ENCODE measurements at places on chromosomes 4 and X.

DNA sequence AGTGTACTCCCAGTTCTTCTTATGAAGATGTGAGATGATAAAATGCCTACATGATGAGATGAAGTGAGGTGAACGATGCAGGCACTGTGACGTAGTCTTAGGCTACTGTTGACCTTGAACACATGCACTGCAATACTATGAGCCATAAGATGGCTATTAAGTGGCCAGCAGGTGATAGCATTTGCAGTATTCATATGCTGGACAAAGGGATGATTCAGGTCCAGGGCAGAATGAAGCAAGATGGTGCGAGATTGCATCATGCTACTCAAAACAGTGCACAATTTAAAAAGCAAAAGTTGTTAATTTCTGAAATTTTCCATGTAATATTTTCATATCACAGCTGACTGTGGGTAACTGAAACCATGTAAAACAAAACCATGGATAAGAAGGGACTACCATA, 781.4 kb downstream of the PCDH18 start:
- DNase-seq = no peak

- DNase-seq = no peak
These were observed 7.9 kb downstream of the SLC4A4 start for GRCh38 chr4:71346710-71347109.

DNA sequence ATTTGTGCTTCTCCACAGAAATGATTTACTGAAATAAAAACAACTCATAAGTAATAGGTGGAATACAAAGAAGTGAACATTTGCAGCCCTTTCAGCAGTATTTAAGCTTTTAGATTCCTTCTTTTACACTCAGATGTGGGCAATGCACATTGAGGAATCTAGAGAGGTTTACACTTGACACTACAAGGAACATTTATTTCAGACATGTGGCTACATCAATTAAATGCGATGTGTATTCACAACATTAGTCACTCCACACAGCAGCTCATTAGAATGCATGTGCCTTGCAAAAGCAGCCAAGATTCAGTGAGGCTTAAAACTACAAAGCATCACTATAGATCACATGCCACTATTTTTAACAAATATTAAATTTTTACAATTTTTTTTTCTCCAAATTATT, 480.7 kb downstream of the INPP4B start:
- no peak for DNase-seq

- DNase-seq = no peak
These were observed 205.3 kb upstream of the KLF8 start for GRCh38 chrX:56026815-56027214.

- no peak for DNase-seq
These were observed 30.2 kb upstream of the TSPAN5 start for GRCh38 chr4:98688411-98689290.

DNA sequence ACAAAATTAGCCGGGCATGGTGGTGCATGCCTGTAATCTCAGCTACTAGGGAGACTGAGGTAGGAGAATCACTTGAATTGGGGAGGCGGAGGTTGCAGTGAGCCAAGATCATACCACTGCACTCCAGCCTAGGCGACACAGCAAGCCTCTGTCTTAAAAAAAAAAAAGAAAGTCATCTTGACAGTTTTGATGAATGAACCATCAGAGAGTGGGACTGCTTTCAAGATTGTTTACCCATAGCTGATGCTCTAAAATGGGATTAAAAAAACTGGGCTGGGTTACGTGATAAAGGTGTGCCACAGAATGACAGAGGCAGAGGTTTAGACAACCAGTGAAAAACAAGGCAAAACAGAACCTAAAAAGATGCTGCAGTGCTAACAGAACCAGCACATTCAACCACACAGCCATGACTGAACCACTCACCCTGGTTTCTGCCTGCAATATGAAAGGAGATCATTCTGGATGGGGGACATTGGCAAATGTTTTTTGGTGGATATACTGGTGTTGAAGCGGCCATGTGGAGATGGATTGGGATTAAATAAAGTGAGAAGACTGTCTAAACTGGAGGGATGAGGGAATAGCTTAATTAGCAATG, 22.2 kb downstream of the GPAT3 start:
- DNase-seq = no peak

- no peak for DNase-seq
These were observed 97.3 kb downstream of the GEMIN8 start for GRCh38 chrX:13932416-13932815.

GRCh38 chrX:39907964-39908661, 189.6 kb downstream of the BCOR start:
- DNase-seq = no peak

GRCh38 chrX:12548746-12549145, 242.5 kb upstream of the PRPS2 start:
- no peak for DNase-seq

DNA sequence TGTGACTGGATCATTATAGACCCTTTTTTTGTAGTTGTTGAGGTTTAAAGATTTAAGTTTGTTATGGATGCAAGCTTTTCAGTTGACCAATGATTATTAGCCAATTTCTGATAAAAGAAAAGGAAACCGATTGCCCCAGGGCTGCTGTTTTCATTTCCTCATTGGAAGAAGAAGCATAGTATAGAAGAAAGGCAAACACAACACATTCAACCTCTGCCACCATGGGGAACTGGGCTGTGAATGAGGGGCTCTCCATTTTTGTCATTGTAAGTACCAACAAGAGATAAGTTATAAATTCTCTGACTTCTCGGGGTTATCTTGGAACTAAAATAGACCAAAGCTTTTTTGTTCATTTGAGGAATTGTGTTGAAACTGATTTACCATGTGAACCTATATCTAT, at the start of gene CYBB:
Gene CYBB (plus strand): TSS at position 203 of the 400 bp plus-strand sequence. CDS start 19 bp downstream, at position 222.
- DNase-seq = no peak

- no peak for DNase-seq
These were observed 58.0 kb upstream of the SHOX start for GRCh38 chrX:572538-573124.

DNA sequence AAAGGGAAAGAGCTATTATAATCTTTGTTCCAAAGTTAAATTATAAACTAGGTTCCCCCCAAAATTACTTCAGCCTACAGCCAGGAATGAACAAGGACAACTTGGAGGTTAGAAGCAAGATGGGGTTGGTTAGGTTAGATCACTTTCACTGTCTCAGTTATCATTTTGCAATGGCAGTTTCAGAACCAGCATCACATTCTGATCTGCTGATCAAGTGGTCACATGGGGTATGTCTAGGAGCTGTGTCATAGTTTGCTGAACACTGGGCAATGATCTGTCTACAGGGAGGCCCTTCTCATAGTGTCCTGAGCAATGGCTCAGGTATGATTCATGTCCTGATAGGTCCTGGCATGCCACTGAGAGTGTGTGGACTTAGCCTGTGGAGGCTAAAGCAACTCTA, 41.6 kb upstream of the XIAP start:
- DNase-seq = no peak

GRCh38 chr4:86971355-86971683, 36.5 kb downstream of the AFF1 start:
- no peak for DNase-seq

- no peak for DNase-seq
These were observed 50.8 kb downstream of the TMEM165 start for GRCh38 chr4:55446578-55446922.

DNA sequence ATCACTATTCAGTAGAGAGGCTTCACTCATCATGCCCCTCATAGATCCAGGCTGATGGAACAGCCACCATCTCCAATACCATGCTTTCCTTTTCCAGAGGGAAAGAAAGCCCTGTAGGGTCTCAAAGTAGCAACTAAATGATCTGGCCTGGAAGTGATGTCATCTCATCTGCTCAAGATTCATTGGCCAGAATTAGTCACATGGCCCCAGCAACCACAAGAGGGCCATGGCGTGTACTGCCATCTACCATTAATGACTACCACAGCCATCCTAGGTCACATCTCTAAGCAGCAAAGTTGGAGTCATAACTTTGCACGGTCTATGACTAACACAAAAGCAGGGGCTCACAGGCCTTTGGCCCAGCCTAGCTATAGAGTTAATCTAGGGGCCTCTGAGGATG, 194.8 kb downstream of the KIT start:
- DNase-seq = no peak

- DNase-seq = no peak
These were observed 309.2 kb downstream of the BCOR start for GRCh38 chrX:39788521-39788920.

DNA sequence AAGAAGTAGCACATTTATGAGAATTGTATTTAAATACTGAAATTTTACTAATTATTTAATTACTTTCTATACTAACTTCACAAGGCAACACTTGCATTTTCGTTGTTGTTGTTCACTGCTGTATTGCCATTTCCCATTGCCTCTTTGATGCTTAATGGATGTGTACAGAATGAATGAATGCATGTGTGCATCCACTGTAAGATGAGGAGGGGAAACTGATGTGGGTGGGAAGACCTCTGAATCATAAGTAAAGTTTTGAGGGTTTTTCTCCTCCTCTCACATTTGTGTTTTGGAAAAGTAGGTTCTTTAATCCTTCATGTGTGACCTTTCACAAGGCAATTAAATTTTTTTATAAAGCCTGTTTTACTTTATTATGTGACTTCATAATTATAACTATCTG, 46.8 kb downstream of the PDLIM5 start:
- DNase-seq = no peak

DNA sequence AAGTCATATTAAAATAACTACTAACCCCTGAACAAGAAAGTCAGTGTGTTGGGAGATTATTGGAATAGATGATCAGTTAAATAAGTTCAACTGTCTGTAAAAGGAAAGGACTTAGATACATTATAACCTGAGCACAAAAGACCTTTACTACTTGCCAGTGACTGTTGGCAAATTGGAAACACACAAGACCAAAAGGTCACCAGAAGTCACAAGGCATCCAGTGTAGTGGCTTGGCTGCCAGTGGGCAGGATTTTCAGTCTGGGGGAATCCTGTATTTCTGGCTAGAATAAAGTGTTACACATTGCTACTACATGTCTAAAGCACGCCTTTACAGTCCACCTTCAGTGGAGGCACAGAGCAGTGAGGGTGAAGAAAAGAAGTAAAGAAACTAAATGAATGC, 108.3 kb upstream of the AR start:
- no peak for DNase-seq

Data from stimulated activated CD4-positive, alpha-beta T cell treated with anti-CD3 and anti-CD28 coated beads, Interleukin-1b, Interleukin-23, amount 100 ng/mL, for 1 hour (primary cell).